ENCODE measurements at places on chromosomes 13 and 19.

DNA sequence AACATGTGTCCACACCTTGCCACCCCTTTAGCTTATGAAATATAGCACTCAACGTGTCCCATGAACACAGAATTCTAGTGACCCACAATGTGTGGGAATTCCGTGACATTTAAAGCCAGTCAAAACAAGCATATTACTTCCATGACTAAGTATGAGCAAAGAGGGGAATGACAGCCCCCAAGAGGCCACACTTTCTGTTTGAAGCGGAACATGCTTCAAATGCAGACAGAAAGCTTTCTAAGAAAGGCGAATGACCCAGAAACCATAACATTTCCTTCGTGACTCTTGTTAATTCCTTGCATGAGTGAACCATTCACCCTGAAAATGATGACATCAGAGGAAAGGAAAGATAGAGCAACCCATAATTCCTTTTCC lies 122.0 kb upstream of the FNDC3A start:
- no peak for DNase-seq

DNA sequence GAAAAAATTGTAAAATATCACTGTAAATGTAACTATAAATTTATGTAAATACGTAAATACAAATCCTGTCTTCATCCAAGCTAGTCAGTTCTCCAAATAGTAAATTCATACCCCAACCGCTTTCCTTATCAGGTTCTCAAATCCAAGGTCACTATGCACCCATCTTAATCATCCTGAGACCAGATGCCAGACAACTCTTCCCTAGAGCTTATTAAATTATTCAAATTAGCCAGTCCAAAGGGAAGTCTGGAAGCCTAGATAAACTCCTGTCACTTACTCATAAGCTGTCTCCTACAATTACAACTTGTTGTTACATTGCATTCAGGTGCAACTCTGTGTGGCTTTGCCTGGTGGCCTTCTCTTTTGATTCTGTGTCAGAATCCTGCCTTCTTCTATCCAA lies 836.1 kb upstream of the PCDH20 start:
- DNase-seq, result no peak

GRCh38 chr13:106274551-106275203 lies 260.8 kb downstream of the EFNB2 start:
- DNase-seq, result no peak

DNA sequence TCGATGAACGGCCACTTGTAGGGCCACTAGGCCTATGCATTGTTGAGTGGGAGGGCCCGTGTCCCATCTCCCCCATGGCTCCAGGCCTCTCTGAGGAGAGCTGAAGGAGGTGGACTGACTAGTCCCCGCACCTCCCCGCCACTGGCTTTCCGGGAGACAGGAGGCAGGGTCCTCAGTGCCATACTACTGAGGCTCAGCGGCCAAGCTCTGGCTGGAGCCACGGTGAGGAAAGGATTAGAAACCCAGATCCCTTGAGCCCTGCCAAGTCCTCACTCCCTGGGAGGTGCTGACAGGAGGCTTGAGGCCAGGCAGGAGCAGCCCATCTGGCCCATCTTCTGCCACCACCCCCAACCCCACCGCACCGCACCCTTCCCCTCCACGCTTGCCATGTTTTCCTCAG lies 29.0 kb downstream of the CCDC8 start:
- no peak for DNase-seq

DNA sequence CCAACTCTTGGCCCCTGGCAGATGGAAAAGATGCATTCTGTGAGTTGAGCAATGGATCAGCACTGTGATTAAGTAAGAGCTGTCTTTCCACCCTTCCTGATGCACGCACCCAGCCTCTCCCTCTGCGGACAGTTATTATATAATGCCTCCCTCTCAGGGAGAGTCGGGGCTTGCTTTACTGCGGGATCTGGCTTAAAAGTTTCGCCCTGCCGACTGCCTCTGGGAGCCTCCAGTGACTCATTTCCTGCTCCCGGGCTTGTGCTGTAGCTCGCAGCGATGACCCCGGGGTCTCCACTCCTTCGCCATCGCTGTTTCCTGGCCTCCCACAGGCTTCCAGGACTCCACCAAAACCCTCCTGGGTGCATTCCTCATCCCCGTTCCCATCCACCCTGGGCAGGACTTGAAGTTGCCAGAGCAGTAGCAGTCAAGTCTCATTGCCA lies 107.4 kb upstream of the SLC7A1 start:
- DNase-seq, result no peak

DNA sequence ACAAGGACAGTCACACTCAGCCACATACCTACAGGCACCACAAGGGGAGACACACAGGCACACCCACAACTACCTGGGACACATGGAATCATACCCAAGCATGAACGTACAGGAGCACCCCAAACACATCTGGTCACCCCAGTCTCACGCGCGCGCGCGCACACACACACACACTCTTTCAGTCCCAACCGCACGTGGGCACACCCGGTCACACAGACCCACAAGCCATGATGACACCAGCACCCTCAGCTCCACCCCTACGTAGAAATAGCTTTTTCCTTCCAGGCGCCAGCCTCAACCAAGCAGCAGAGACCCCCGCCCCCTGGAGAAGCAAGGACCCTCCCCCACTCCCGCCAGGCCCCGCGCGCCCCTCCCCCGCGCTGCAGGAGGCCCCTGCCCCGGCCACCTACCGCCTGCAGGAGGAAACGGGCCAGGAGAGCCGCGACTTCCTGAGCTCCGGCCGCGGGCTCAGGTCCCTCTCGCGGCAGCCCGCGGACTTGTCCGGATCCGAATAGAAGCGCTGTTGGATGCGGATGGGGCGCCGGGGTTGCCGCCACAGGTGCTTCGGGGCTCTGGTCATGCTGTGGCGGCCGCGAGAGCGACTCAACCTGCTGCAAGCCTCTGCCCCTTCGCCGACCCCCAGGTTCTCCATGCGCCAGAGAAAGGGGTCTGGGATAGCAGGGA lies 6.4 kb upstream of the PDE4C start:
- no peak for DNase-seq

GRCh38 chr19:34353546-34353945 lies 11.4 kb upstream of the GPI start:
- DNase-seq, result no peak

DNA sequence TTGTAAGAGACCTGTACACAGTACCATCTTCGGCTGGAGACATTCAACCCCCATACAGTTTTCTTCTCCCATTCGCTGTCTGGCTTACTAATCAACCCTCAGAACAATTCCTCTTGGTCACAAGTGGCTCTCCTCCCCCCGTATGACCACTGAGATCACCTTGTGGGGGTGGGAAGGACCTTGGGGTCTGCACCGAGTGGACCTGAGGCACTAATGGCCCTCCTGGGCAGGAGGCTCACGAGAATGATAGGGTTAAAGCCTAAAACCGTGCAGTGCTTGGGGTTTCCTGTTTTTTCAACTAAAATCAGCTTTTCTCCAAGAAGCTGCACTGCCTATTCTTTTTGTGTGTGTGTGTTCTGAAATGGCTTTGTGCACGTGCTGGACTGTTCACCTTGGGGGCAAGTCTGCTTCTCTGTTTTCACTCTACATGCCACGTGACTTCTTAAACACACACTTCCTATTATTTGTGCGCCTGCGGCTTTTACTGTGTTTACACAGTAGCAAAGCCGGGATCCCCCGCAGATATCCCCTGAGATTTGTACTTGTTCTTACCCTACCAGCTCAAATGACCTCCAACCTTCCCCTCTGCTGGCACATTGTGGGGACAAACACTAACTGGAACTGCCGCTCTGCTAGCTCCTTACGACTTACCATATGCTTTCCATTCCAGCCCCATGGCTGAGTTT lies 12.3 kb downstream of the RBM26 start:
- DNase-seq, result no peak

GRCh38 chr13:38863536-38863935 lies 127.1 kb downstream of the STOML3 start:
- no peak for DNase-seq
